ENCODE measurements at places on chromosomes 16 and 17. TPM values are rescaled to one million over a fixed set of nuclear protein-coding genes. Genes with fewer than 3 reads are reported as not detected.

- DNase-seq: no peak
Observed at GRCh38 chr17:39754958-39755553, 17.3 kb downstream of the GRB7 start.

DVL2 gene
- 49.9 TPM for polyA plus RNA-seq

DNA sequence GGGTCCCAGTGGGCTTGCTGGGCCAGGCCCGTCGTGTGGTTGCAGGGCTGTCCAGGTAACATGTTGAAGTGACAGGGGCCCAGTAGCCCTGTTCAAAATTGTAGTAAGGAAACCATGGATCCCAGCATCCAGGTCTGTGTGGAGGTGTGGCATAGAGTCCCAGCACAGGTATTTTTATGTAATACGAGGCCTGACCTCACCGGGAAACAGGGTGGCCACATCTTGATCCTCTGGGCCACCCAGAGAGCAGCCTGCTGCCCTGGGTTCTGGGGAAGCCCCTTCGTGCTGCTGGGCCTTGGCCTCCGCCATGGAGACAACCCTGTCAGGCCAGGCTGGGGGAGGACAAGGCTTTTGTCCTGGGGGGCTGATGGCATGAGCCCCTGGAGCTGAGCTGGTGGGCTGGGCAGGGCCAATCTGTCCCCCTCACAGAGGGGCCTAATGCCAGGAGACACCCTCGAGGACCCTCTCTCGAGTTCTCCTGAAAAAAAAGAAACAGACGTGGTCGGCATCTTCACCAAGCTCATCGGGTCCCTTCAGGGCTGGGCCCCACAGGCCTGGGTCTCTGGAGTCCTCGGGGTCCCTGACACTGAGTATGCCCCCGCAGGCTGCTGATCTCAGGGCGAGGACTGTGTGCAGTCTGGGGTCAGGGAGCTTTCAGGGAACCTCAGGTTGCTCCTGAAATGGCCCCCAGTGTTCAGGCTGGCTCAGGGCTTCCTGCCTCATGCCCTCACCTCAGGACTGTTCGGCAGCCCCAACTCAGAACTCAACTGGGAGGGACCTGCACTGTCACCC, 47.8 kb downstream of the TNFRSF13B start:
- DNase-seq: no peak

GRCh38 chr16:81696961-81697615, 82.0 kb upstream of the PLCG2 start:
- no peak for DNase-seq

- no peak for DNase-seq
Observed at GRCh38 chr16:82701442-82701955, 74.7 kb downstream of the CDH13 start.

- DNase-seq: no peak
Observed at GRCh38 chr17:71402007-71402406, 718.8 kb upstream of the SOX9 start.

DNA sequence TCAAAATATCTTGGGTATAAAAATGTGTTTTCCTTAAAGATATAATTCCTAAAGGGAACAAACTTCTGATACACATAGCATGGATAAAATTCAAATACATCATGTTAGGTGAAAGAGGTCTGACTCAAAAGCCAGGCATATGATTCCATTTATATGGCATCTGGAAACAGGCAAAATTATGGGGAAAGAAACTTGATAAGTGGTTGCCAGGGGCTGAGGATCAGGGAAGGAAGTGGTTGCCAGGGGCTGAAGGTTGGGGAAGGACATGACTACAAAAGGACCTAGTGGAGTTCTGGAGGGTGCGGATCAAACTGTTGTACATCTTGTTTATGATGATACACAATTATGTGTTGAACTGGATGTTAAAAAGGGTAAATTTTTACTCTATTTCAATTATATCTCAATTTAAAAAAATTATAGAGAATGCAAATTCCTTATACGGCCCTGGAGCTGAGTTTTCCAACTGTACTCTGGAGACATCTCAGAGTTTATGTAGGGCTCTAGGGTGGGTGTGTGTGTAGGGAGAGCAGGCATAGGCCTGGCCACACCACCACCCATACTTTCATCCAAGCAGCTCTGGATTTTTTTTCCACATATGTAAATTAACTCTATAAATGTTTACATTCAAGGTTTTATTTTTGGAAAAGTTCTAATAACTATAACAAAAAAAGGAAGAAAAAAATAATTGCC, 55.0 kb downstream of the AMFR start:
- DNase-seq: no peak

MSL1 gene
- polyA plus RNA-seq: 172 TPM

TVP23A gene
- 3.0 TPM for polyA plus RNA-seq

DNA sequence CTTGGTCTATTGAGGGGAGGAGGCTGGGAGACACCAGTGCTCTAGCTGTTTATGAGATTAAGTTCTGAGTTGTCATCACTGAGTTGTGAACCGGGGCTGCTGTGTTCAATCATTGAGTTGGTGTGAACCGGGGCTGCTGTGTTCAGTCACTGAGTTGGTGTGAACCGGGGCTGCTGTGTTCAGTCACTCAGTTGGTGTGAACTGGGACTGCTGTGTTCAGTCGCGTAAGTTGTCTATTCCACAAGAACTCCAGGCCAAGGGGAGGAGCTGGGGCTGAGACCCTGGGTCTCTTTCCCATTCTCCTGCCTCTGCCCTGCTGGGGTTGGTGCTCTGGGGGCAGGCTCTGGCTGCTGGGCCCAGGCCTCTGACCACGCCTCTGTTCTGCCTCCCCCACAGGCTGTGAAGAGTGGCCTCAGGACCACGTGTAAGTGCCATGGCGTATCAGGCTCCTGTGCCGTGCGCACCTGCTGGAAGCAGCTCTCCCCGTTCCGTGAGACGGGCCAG, 24.5 kb downstream of the WNT9B start:
- no peak for DNase-seq

DNA sequence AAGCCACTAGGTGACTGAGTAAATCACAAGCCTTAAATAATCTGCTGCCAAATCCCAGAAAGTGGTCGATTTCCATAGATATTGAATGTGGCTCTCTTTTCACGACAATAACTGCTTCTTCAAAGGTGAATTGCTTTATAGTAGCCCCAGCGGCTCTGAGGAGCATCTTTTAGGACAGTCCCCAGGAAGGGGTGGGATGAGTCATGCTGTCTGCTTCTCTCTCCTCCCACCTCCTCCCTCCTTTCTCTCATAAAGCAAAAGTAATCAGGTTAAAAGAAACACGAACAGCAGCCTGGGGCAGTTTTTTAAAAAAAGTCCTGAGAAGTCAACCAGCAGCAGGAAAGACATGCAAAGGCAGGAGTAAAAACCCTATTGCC, 1.8 kb downstream of the KIAA0513 start:
- DNase-seq: no peak

DNA sequence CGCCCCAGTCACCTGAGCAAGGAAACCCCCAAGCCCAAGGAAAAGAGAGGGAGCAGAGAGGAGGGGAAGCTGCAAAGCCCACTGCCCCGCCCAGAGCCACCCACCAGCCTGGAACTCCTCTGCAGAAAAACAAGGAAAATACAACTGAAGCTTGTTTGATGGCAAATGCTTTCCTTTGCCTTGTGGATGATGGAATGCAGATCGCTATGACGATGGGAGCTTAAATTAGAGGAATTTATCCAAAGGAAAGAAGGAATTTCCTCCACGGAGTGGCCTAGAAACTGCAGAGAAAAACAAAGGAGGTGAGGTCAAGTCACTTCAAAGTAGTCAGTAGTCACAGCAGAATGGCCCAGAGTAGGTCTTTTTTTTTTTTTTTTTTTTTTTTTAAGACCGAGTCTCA, 31.5 kb upstream of the ASGR2 start:
- no peak for DNase-seq

DNA sequence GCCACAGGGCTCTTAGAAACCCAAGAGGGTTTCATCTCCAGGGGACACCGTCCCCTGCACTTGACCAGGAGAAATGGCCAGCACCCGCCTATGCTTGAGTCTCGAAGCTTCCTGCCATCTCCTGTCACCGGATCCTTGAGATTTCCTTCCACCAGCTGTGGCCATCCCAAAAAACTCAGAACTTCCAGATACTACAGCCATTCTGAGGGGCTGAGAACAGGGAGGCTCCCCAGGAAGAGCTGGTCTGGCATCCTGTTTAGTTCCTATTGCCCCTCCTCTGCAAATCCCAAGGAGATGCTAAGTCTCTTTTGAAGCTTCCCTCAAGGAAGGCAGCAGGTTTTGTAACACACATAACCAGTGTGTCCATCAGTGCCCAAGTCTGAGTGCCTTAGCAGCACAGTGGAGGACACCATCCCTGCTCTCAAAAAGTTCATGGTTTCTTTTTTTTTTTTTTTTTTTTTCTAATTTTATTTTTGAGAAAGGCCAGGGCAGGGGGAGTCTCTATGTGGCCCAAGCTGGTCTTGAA, 2.0 kb downstream of the UBALD2 start:
- DNase-seq: no peak

- no peak for DNase-seq
Observed at GRCh38 chr17:38322156-38322779, 21.5 kb downstream of the GPR179 start.

GRCh38 chr16:86928523-86929011, 350.2 kb downstream of the FOXL1 start:
- no peak for DNase-seq

- DNase-seq: no peak
Observed at GRCh38 chr16:9072806-9073341, 18.6 kb upstream of the HAPSTR1 start.

Data from right renal pelvis (tissue), 4 donors.